ENCODE measurements at places on chromosomes 2 and 18. TPM values are rescaled to one million over a fixed set of nuclear protein-coding genes. Genes with fewer than 3 reads are reported as not detected.

GRCh38 chr2:42859006-42859552, 66.7 kb upstream of the HAAO start:
- peaks cover 32% of the 10 kb centered on the region for H3K4me1 ChIP-seq
- no peaks in the 10 kb centered on the region for H3K36me3 ChIP-seq
- H3K27ac ChIP-seq = no peak overlapping the region
- no peaks in the 10 kb centered on the region for H3K27me3 ChIP-seq

The SERPINB13 gene
- total RNA-seq = not detected

The DNAH6 gene
- total RNA-seq = 0.18 TPM

The DPYSL5 gene
- 10.0 TPM for total RNA-seq

- DNase-seq = peak; percentile 75
- no peak overlapping the region for H3K27ac ChIP-seq
- peaks cover 25% of the 10 kb centered on the region for H3K4me1 ChIP-seq
These were observed 173.8 kb upstream of the BCL2L11 start for GRCh38 chr2:110946902-110947301.

All from muscle of leg (tissue), 16 donors.